CMK (cell line): ENCODE measurements at places on chromosomes 4 and X.

GRCh38 chrX:40189637-40190036 lies 91.9 kb upstream of the BCOR start:
- DNase-seq, result no peak

- no peak for DNase-seq
These were observed 106.9 kb upstream of the ACSL4 start for GRCh38 chrX:109839694-109840567.

DNA sequence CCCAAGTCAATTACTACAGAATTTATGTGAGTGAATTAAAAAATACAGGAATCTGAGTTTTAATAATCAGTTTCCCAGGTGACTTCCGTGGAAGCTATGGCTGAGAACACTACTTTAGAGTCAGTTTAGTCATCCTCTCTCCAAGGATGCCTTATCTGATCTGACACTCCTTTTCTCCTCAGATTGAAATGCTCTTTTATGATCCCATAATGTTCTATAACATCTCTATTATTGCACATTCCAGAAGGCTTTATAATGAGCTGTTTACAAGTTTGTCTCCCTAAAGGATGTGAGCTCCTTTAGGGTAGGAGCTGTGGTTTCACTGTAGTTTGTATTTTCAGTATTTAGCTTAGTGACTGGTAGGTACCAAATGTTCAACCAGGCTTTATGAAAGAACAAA lies 90.0 kb downstream of the GPRIN3 start:
- no peak for DNase-seq

DNA sequence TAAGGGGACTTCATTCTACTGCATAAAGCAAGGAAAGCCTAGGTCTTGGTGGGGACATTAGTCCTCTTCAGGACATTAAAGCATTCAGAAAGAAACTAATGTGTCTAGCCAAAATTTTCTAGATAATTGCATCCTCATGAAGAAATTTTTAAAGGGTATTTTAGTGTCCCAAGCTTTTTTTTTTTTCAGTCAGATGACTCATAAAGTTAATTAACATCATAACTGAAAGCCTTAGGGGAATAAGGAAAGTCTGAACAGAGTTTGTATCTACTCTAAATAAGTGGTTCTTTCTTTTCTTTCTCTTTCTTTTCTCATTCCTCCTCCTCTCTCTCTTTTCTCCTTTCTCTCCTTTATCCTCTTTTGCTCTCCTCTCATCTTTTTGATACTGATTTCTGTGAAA lies 202.4 kb downstream of the ADAMTS3 start:
- DNase-seq, result no peak

DNA sequence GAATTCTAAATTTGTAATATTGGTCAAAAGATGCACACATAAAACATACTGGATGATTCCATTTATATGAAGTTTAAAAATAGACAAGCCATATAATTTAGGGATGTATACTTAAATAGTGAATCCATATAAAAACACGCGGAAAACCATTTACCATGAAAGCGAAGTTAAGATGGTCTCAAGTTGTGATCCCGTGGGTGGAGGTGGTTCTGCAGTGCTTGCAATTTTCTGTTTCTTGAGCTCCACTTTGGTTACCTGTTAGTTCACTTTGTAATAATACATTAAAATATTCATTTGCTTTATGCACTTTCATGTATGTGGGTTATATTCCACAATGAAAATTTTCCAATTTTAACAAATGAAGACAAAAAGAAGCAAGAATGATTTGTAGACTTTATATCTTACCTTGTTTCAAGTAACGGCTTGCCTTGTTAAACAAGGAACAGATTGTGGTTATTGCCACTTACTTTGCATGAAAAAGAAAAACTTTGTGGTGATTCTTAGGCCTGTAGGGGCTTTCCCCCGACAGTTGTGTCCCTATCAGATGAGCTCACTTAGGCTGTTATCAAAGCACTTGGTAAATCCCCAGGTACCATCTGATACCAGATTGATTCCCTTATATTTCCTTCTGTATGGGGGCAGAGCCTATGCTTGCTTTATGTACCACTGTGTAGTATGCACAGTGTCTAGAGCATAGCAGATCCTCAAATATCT lies 12.2 kb downstream of the UCP1 start:
- no peak for DNase-seq

GRCh38 chrX:10971176-10971575 lies 140.0 kb upstream of the HCCS start:
- no peak for DNase-seq

- no peak for DNase-seq
These were observed at the start of gene TRPC3 for GRCh38 chr4:121951521-121952110. TRPC3 (minus strand) TSS chr4:121952060; CDS start chr4:121951680, 380 bp downstream.

GRCh38 chr4:34138385-34138784 lies 2105.9 kb downstream of the ARAP2 start:
- no peak for DNase-seq
